ENCODE measurements at places on chromosomes 3 and 15. TPM values are rescaled to one million over a fixed set of nuclear protein-coding genes. Genes with fewer than 3 reads are reported as not detected.

ACKR4 gene
- 2.0 TPM for total RNA-seq

MRPL46 gene
- 42.6 TPM for total RNA-seq

LCTL gene
- total RNA-seq: not detected

LIPC gene
- total RNA-seq: 0.11 TPM

DNA sequence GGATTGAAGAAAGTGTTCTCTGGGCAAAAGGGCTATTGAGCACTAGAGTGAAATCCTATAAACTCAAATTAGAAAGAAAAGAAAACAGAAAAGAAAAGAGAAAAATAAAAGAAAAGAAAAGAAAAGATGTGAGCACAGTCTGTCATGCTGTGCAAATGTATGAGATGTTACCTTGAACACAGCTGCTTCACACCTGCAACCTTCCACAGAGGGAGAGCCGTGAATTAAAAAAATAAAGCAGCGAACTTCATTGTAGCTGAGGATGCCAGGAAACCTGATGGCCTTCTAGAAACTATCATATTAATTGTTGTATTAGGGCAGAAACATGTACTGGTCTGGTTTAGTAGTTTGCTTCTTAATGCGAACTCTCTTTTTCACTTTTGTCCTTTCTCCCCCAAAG is 88.0 kb upstream of the SATB1 start:
- H3K27me3 ChIP-seq: no peaks in the 10 kb centered on the region
- no peak overlapping the region for H3K27ac ChIP-seq
- H3K4me3 ChIP-seq: no peak overlapping the region
- no peak for DNase-seq

DNA sequence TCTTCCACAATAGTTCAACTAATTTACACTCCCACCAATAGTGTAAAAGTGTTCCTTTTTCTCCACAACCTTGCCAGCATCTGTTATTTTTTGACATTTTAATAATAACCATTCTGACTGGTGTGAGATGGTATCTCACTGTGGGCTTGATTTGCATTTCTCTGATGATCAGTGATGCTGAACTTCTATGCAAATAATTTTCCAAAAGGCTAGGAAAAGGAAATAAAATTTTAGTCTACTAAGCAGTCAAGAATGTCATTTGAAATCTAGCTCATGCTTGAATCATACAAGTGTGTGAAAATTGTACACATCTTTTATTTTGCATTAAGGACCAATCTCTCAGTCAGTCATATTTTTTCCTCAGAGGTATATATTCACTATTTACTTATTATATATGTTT is 101.7 kb upstream of the UBP1 start:
- no peak overlapping the region for H3K4me3 ChIP-seq
- H3K36me3 ChIP-seq: peaks cover 38% of the 10 kb centered on the region
- DNase-seq: no peak
- no peaks in the 10 kb centered on the region for H3K4me1 ChIP-seq

DNA sequence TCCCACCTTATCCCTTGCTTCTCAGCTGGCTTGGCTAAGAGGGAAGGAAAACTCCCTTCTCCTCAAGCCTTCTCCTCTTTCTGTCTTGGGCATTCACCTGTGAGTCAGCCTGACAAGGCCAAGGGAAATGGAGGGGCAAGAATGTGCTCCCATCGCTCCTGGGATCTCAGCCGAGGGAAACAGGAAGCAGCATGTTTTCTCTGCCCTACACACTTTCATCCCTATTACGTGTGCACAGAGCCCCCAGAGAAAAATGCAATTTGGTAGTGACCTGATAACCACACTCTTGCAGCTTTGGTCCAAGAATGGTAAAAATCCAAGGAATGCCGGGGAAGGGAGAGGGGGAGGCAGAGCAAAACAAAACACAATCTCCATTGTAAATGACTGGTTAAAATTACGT is 32.9 kb upstream of the MTMR10 start:
- no peak for DNase-seq
- H3K4me3 ChIP-seq: no peak overlapping the region
- no peaks in the 10 kb centered on the region for H3K27me3 ChIP-seq
- H3K27ac ChIP-seq: no peak overlapping the region

DNA sequence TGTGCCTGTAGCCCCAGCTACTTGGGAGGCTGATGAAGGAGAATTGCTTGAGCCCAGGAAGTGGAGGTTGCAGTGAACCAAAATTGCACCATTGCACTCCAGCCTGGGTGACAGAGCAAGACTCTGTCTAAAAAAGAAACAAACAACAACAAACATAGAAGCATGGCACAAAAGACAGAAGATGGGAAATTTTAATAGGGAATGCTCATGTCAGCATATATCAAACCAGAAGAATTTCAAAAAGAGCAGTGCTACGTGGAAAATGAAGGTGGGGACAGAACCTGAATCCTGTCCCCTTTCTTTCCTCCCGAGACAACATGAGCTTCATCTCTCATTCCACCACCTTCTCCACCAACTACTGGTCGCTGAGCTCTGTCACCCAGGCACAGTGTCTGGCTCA is 46.3 kb upstream of the MFGE8 start:
- H3K27ac ChIP-seq: no peak overlapping the region
- no peak for DNase-seq
- no peaks in the 10 kb centered on the region for H3K36me3 ChIP-seq

- H3K27ac ChIP-seq: no peak overlapping the region
- H3K4me1 ChIP-seq: no peaks in the 10 kb centered on the region
- DNase-seq: no peak
- H3K4me3 ChIP-seq: no peak overlapping the region
- H3K36me3 ChIP-seq: no peaks in the 10 kb centered on the region
Observed at GRCh38 chr3:60752809-60753208, 498.4 kb downstream of the FHIT start.

GRCh38 chr15:89364341-89364740 is 29.7 kb upstream of the POLG start:
- H3K27me3 ChIP-seq: peaks cover 100% of the 10 kb centered on the region
- no peaks in the 10 kb centered on the region for H3K36me3 ChIP-seq
- H3K4me1 ChIP-seq: peaks cover 18% of the 10 kb centered on the region
- no peak overlapping the region for H3K4me3 ChIP-seq
- peak; percentile 30 for DNase-seq

DNA sequence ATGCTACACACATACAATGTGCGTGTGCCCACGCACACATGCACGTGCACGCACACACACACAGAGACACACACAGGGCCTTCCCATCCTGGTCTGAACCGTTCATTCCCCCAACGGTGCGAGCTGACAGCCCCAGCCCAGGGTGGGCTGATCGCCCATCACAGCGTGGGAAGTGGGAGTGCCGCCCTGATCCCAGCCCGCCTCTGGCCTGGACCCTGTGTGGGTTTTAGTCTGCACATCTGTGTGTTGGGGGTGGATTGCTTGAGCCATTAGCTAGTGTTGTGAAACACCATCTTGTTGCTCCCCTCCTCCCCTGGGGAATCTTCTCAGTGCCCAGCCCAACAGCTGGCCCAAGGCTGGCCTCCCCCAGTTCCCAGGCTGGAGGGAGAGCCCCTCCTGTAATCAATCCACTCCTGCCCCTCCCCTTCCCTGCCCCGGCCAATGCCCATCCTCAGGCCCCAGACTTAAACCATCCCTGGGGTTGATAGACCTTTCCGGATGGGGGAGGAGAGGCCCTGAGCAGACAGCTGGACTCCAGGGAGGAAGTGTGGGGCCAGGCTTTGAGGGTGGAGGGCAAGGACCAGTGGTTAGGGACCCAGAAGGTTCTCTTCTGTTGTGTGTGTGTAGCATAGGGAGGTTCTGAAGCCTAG is 8.3 kb downstream of the SEMA3G start:
- H3K27ac ChIP-seq: no peak overlapping the region
- H3K36me3 ChIP-seq: no peaks in the 10 kb centered on the region
- peaks cover 5% of the 10 kb centered on the region for H3K4me1 ChIP-seq
- no peaks in the 10 kb centered on the region for H3K27me3 ChIP-seq

Measured in adrenal gland (tissue), 19 donors.